Stimulated activated naive CD4-positive, alpha-beta T cell (primary cell): ENCODE measurements at places on chromosomes 12 and 14.

DNA sequence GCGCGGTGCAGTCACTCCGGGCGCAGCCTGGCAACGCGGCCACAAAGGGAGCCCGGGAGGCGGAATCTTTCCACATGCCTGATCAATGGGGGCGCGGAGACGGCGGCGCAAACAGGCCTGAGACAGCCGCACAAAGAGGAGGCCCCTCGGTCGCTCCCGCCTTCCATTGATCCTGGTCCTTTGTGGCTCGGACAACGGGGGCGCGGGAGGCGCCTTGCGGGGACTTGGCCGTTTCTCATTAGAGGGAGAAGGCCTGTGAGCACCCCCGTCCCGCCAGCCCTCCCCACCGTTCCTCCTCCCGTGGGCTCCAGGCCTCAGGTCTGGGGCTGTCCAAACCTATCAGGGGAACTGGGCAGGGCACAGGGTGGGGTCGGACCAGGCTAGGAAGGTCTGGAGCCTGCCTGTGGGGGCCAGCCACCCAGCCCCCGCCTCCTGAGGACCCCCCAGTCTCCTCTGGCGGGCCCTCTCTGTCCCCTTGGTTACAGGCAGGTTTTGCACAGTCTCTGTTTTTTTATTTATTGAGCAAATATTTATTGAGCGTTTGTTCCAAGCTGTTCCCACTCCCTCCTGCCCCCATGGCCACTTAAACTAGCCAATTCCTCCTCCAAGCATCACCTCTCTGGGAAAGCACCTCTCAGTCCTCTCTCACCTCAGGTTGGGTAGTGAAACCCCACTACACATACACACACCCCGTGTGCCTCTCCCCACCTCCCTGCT, 29.0 kb upstream of the MSI1 start:
- DNase-seq, result no peak

DNA sequence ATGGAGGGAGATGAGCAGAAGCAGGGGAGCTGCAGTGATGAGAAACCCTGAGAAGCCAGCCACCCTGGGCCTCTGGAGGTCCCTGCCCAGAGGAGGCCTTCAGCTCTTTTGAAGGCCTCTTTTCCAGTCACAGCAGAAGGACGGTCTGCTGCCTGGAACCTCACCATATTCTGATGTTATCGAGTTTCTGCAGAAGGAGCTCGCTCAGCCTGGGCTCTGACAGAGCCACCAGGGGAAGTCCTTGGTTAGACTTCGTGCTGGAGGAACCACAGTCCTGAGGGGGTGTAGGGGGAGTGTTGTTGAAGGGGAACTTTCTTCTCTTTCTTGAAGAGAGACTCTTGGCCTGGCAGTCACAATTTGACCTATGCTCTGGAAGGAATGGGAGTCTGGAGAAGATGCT, 25.1 kb upstream of the BATF start:
- no peak for DNase-seq

- DNase-seq, result no peak
These were observed 15.7 kb upstream of the CRY1 start for GRCh38 chr12:107108995-107109508.

DNA sequence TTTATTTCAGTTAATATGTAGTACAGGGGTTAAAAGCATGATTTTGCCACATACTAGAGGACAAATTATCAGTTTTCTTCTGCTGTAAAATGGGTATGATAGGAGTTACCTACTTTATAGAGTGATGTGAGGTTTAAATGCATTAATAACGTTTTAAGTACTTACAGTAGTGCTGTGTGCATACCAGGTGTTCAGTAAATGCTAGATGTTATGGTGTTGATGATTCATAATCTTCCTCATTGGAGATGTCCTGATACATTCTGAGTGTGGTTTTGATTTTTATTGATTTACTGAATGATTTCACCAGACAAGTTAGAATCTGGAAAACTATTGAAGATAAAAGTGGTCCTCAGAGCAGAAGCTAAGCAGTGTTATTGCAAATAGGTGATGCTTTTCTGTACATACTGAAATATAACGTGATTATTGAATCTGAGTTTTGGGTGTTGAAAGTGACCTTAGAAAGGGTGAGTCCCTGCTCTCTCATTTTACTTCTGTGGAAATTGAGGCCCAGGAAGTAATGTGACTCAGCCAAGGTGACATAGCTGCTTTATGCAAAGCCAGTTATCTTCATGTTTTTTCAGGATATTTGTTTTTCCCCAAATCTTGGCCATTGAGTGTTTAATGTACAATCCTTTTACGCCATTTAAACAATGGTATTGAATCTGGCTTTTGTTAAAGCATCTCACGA, 54.7 kb downstream of the VRK1 start:
- DNase-seq, result no peak

GRCh38 chr12:25284024-25284423, 33.3 kb upstream of the KRAS start:
- DNase-seq, result no peak

GRCh38 chr12:114013575-114014345, 47.6 kb upstream of the RBM19 start:
- DNase-seq, result no peak

GRCh38 chr12:101491329-101491728, 16.2 kb downstream of the SPIC start:
- DNase-seq, result no peak

DNA sequence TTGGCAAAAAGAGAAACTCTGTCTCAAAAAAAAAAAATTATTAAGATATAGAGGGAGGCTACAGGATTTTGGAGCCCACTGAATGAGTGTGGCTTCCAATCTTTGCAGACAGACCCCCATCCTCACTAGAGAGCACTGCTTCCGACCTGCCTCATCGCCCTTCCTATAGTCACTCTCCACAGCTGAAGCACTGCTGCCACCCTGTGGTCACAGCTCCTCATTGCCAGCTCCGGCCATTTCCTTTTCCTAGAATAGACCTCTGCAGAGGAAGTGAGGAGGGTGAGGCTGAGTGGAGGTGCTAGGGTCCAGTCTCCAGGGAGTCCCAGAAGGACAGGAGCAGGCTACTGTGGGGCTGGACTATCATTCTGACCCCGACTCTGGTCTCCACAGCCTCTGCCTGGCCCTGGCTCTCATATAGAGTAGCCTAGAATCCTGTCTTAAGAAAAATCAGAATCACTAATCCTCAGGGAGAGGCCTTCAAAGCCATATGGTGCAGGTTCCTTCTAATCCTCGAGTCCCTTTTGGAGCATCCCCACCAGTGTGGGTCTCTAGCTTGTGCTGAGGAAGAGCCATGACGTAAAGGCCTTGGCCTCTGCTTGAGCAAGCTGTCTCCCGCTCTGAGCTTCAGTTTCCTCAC, 1.4 kb upstream of the NPFF start:
- DNase-seq, result peak; percentile 72

DNA sequence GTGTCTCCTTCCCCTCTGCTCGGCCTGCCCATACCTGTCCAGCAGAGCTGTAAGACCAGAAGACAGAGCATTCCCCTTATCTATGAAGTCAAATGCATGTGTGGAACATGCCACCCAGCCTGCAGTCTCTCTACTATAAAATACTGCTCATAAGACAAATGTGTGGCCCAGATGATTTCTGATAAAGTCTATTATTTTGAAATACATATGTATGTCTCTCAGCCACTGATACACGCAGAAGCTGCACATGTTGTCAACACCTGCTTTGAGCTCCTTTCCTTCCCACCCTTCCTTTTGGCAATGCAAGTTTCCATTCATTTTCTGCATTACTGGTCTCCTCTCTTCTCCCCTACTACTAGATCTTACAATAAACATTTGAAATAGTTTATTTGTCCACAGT, 38.8 kb downstream of the NTF3 start:
- no peak for DNase-seq

GRCh38 chr12:105922670-105923102, 216.1 kb downstream of the NUAK1 start:
- no peak for DNase-seq

DNA sequence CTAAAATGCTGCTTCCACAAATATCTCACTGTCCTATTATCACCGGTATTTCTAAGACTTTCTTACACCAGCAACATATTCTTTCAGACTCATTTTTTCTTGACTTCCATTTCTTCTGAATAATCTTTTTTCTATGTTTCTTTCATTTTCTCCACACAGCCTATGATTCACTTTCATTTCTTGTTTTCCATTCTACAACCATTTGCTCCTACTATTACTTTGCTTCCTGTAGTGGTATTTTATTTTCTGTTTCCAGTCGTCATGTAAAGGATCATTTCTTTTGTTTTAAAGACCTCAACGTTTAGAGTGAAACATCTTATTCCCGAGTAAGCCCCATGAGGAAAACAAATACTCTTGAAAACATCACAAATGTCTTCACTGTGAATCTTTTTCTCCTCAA, 182.2 kb upstream of the MDGA2 start:
- no peak for DNase-seq

DNA sequence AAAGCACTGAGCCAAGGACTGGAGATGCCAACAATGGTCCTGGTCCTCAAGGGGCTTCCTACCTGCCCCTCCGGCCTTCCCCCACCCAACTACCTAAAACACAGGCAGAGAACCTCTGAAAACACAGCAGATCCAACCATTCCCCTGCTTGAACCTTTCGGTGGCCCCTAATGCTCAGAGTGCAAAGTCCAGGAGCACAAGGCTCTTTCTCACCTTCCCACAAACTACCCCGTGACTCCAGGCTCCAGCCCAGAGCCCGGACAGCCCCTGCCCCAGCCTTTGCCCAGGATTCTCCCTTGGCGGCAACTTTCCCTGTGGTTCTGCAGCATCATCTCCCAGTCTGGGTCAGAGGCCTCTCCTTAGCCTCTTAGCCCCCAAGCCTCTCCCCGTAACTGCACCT, 1.6 kb upstream of the CD9 start:
- DNase-seq, result no peak

DNA sequence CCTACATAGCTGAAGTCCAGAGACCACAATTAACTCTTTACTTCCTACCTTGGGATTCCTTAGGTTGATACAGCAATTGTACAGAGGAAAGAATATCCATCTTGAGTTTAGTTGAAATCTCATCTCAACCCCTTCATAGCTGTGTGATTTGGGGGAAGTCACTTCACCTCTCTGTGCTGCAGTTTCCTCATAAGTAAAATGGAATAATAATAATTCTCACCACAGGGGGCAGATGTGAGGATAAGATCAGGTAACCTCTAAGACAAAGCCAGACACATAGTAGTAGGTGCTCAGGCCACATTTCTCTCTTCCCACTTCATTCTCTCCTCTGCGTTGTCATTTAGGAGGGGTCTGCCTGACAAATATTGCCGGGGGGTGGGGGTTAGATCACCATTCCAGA, 6.7 kb downstream of the FOXN4 start:
- no peak for DNase-seq

- DNase-seq, result no peak
These were observed 4.2 kb downstream of the CALM1 start for GRCh38 chr14:90400904-90401561.

DNA sequence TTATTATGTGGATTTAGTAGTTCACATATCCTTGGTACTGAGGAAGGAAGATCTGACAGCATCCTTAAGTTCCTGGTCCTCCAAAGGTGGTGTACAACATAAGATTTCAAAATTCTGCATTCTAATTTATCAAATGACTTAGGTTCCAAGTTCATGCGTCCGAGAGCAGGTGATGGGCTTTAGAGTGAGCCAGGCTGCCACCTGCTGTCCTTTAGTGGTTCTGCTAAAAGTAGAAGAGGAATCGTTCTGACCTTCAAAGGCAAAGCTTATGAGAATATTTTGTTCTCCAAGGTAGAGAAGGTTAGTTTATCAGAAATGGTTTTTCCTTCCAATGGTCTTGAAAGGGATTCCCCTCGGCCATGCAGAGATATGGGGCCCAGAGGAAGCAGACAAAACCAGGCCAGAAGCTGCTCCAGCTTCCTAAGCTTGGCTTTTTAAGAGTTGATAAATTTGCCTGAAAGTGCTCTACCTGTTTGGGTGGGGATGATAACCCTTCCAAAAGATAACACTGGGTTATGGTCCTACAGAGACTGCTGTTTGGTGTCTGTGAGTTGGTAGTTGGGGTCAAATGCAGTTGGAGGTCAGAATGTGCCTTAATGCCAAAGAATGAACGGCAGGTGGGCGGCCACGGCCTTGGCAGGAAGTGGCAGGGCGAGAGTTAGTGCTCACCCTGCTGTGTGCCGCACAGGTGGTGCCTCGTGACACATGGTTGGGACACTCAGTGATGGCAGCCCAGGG, 29.1 kb upstream of the LRTM2 start:
- peak; percentile 37 for DNase-seq

- DNase-seq, result no peak
These were observed 107.4 kb upstream of the FOXN3 start for GRCh38 chr14:89524412-89524811.

DNA sequence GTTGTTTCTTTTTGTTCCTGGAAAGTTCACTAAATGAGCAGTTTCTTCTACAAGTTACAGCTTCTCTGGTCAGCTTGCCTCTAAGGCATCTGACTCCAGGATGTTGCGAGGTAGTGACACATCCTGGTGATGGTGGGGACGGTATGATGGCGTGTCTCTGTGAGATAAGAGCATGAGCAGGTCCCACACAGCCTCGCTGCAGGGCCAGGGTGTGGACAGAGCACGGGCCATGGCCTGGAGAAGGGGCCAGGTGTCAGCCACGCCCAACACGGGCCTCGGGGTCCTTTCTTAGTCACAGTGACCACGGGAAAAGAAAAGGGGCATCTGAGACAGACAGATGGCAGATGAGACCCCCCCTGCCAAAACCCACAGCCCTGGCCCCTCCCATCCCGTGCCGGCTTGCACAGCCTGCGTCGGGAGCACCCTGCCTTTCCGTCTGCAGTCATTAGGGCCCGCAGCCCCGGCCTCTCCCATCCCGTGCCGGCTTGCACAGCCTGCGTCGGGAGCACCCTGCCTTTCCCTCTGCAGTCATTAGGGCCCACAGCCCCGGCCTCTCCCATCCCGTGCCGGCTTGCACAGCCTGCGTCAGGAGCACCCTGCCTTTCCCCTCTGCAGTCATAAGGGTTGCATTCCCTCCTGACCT, 79.3 kb upstream of the DYNC1H1 start:
- DNase-seq, result no peak

- DNase-seq, result no peak
These were observed 338.8 kb downstream of the DPF3 start for GRCh38 chr14:72554994-72555608.

- no peak for DNase-seq
These were observed 70.0 kb downstream of the KIF21A start for GRCh38 chr12:39372929-39373328.

DNA sequence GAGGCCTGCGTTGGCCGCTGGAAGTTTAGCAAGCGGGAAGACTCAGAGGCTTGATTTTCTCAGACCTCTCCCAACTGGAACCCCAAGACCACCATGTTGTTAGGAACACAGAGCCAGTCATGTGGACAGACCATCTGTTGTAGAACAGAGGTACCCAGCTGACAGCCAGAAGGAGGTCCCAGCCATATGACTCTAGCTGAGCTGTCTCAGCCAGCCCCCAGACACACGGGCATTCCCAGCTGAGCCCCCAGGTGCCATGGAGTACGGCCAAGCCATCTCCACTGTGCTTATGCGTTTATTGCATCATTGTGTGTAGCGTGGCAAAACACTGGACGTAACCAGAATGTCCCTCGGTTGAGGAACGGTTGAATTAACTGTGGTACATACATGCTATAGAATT, 421.9 kb downstream of the TMEM132D start:
- no peak for DNase-seq

DNA sequence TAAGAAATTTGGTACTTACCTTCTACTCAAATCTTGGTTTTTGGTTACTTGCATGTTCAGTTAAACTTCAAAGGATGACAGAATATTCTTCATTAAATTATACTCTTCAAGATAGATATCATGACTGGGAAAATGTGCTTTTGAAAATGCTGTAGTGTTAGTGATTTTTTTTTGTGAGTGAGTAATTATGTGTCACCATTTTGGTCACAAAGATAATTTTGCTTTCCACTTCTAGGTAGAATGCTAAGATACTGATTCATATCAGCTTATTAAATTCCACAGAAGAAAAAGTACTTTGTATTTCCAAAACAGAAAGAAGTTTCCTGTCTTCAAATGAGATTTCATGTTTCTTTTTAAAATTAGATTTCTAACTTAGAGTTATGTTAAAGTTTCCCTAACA, 61.2 kb downstream of the ATXN7L3B start:
- DNase-seq, result no peak
